ENCODE measurements at places on chromosomes 12 and 14.

GRCh38 chr14:76034566-76034965 lies 49.0 kb downstream of the IFT43 start:
- H3K27ac ChIP-seq: no peak overlapping the region
- no peak for DNase-seq
- no peaks in the 10 kb centered on the region for H3K4me1 ChIP-seq
- H3K4me3 ChIP-seq: no peak overlapping the region

DNA sequence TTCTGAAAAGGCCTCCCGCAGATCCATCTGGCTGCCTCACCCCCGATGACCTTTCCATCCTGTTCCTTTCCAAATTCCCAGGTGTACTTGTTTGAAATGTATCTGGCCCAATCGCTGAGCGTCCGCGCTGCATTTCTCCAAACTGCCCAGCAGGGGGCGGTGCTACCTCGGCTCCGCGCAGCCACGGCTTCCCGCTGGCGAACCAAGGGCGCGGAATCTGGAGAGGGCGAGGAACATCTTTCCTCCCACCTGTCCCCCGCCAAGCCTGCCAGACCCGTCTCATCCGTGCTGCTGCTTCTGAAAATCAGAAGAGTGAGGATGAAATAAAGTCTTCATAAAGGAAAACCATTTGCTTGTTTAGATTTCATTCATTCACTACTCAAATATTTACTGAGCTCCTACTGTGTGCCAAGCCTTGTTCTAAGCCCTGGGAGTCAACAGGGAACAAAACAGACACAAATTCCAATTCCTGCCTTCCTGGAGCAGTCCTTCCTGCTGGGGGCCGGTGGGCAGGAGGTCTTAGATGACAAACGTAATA lies 16.8 kb upstream of the MYL2 start:
- no peaks in the 10 kb centered on the region for H3K36me3 ChIP-seq
- DNase-seq: peak; percentile 78
- H3K27me3 ChIP-seq: peaks cover 18% of the 10 kb centered on the region
- H3K27ac ChIP-seq: no peak overlapping the region

DNA sequence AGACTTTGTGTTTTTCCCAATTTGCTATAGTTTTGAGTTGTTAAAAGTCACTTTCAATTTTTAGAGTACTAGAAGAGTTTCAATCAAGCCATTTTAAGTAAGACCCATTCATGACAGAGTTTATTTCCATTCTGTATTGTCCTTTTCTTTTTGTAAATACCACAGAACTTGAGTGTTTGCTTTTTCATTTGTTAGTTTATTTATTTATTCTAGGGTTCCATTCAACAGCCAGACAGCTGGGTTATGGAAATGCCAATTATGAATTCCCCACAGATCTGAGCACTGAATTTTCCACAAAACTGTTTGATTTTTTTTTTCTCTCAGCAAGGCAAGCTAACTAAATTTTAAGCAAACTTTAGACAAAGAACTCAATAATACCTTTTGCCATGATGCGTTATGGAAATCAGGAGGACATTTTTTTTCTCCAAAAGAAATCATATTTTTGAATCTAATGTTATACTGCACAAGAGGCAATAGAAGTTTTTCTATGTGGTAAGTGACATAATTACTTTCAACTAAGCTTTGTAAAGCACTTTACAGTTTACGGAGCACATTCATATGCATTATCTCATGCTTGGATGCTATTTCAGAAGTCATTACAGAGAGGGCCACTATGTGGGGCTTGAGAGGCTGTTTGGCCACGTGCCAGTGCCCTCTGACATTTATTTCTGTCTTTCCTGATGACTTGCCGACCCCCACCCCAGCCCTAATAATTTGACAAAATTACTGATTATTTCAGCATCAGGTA lies 181.5 kb downstream of the VRK1 start:
- H3K4me3 ChIP-seq: no peak overlapping the region
- H3K36me3 ChIP-seq: no peaks in the 10 kb centered on the region
- DNase-seq: no peak
- H3K27me3 ChIP-seq: peaks cover 5% of the 10 kb centered on the region

- no peaks in the 10 kb centered on the region for H3K36me3 ChIP-seq
- H3K27ac ChIP-seq: no peak overlapping the region
- no peak overlapping the region for H3K4me3 ChIP-seq
- no peaks in the 10 kb centered on the region for H3K4me1 ChIP-seq
- no peak for DNase-seq
- H3K27me3 ChIP-seq: peaks cover 4% of the 10 kb centered on the region
Measured at GRCh38 chr12:49304161-49304560, 9.2 kb downstream of the PRPH start.

GRCh38 chr14:31968107-31968810 lies 108.8 kb upstream of the ARHGAP5 start:
- H3K4me3 ChIP-seq: no peak overlapping the region
- H3K4me1 ChIP-seq: peaks cover 9% of the 10 kb centered on the region
- H3K36me3 ChIP-seq: no peaks in the 10 kb centered on the region
- no peaks in the 10 kb centered on the region for H3K27me3 ChIP-seq
- DNase-seq: no peak

DNA sequence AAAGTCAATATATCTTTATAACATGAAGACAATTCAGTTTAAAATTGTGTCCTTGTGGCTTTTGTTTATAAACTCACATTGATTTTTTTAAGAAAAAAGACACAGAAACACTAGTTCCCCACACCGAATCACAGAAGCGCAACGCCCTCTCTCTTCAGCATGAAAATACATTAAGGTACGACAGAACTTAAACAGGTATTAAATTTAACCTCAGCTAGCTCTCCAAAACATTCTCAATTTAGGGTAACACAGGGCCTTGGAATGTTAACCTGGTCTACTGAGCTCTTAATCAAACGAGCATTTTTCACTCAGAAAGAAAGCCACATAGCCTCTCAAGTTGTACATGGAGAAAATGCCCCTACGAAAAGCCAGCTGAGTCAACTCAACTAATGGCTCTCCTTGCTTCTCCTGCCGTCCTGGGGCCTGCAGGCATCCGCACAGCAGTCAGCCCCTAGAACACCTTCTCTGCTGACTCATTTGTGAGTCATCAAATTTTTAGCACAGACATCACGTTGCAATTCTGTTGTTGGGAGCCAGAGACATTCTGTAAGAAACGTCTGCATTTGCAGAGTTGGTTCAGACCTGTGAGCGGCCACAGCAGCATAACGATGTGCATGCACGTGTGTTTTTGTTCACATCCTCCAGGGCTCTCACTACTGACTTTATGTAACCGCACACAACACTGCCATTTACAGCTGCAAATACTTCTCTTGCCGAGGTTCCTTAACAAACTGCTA lies 141.6 kb downstream of the ITPR2 start:
- no peaks in the 10 kb centered on the region for H3K27me3 ChIP-seq
- no peaks in the 10 kb centered on the region for H3K4me1 ChIP-seq
- no peak for DNase-seq
- no peak overlapping the region for H3K27ac ChIP-seq
- H3K36me3 ChIP-seq: no peaks in the 10 kb centered on the region

DNA sequence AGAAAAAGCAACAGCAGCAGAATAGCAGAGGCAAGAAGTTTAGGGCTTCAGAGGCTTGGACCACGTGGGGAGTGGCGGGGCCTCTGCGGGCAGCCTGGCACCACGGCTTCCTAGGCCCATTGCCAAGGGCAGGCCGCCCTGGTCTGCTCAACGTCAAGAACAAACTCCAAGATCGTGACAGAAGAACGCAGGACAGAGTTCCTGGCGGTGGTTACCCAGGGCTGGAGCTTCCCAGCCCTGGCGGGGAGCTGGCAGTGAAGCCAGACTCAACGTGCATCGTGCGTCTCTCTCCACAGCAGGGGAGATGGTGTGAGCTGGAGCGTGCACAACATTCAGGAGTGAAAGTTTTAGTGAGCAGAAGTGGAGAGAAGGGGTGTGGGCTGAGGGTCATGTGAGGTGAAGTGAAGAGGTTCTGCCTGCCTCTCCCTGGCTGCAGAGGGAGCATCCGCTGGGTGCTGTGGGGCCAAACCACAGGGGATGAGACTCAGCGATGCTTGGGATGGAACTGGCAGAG lies 13.9 kb upstream of the CACNA2D4 start:
- DNase-seq: no peak
- no peak overlapping the region for H3K4me3 ChIP-seq
- H3K27ac ChIP-seq: no peak overlapping the region
- H3K4me1 ChIP-seq: peaks cover 49% of the 10 kb centered on the region

GRCh38 chr12:106632797-106633450 lies 50.1 kb downstream of the RFX4 start:
- peaks cover 2% of the 10 kb centered on the region for H3K27me3 ChIP-seq
- H3K27ac ChIP-seq: no peak overlapping the region
- no peak for DNase-seq
- no peaks in the 10 kb centered on the region for H3K4me1 ChIP-seq
- H3K4me3 ChIP-seq: no peak overlapping the region

DNA sequence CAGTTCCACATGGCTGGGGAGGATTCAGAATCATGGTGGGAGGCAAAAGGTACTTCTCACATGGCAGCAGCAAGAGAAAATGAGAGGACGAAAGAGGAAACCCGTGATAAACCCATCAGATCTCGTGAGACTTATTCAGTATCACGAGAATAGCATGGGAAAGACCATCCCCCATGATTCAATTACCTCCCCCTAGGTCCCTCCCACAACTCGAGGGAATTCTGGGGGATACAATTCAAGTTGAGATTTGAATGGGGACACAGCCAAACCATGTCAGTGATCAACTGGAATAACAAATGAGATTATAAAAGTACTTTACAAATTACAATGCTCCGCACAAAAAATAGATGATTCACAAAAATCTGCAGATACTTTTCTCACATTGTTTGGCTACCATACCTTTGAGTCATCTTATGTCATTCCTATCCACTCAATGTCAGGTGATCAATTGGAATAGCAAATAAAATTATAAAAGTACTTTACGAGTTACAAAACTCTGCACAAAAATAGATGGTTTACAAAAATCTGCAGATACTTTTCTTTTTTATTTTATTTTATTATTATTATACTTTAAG lies 338.9 kb downstream of the C12orf50 start:
- H3K36me3 ChIP-seq: no peaks in the 10 kb centered on the region
- no peak for DNase-seq
- no peaks in the 10 kb centered on the region for H3K27me3 ChIP-seq
- no peak overlapping the region for H3K27ac ChIP-seq
- H3K4me1 ChIP-seq: no peaks in the 10 kb centered on the region

DNA sequence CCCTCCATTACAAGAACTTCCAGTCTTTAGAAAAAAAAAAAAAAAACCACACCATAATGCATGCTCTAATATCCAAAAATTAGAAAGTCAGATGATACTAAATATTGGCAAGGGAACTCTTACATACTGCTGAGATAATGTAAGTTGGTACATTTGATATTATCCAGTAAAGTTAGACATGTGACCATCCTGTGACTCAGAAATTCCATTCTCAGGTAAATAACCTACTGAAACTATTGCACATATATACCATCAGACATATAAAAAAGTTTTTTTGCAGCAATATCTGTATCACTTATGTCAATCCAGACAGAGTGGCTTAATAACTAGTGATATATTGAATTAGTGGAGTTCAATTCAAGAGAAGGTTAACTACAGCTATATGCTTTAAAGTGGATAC lies 63.5 kb downstream of the KITLG start:
- H3K27ac ChIP-seq: no peak overlapping the region
- H3K36me3 ChIP-seq: no peaks in the 10 kb centered on the region
- no peak overlapping the region for H3K4me3 ChIP-seq

- no peak overlapping the region for H3K4me3 ChIP-seq
- H3K4me1 ChIP-seq: no peaks in the 10 kb centered on the region
- DNase-seq: no peak
Measured at GRCh38 chr12:17528394-17528793, 561.6 kb downstream of the RERGL start.

- no peaks in the 10 kb centered on the region for H3K36me3 ChIP-seq
- no peak overlapping the region for H3K27ac ChIP-seq
- no peaks in the 10 kb centered on the region for H3K4me1 ChIP-seq
- no peak for DNase-seq
Measured at GRCh38 chr12:24229031-24229700, 279.7 kb upstream of the SOX5 start.

- H3K4me3 ChIP-seq: no peak overlapping the region
- H3K4me1 ChIP-seq: peaks cover 17% of the 10 kb centered on the region
- no peak overlapping the region for H3K27ac ChIP-seq
- H3K36me3 ChIP-seq: peaks cover 35% of the 10 kb centered on the region
- H3K27me3 ChIP-seq: no peaks in the 10 kb centered on the region
- DNase-seq: no peak
Measured at GRCh38 chr14:74904635-74905503, 18.2 kb downstream of the RPS6KL1 start.

DNA sequence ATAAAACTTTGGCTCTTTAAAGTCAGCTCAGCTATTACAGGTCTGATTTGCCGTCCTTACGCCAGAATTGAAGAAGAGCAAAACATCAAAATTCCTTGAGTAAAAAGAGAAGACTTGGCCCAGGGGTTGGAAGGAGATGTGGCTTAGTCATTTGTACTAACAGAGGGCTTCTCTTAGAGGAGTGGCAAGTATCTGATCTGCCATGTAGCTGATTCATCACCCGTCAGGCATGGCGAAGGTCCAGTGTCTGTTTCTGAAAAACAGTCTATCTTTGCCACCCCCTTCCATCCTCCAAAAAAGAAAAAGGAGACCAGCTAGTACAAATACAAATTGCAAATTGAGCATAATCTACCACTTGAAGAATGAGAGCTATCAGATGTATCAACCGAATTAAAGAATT lies 91.9 kb downstream of the RAD52 start:
- no peaks in the 10 kb centered on the region for H3K27me3 ChIP-seq
- H3K36me3 ChIP-seq: peaks cover 43% of the 10 kb centered on the region
- H3K4me1 ChIP-seq: no peaks in the 10 kb centered on the region

DNA sequence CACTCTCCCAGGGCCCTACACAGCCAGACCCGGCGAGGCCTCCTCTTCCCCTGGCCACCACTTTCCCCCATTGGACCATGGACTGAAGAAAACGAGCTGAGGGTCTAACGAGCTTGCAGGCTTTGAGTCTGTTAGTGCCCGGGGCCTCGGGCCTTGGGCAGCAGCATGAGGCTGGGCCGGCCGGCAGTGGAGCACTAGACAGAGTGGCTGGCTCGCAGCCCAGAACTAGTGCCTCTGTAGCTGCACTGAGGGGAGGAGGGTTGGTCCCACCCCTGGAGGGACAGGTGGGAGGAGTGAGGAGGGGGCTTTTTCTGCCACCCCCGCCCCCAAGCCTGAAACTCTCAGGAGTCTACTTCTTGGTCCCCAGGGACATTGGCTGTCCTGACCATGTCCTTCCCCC lies 38.7 kb downstream of the SLC6A12 start:
- H3K27ac ChIP-seq: no peak overlapping the region
- H3K36me3 ChIP-seq: no peaks in the 10 kb centered on the region
- H3K4me1 ChIP-seq: no peaks in the 10 kb centered on the region
- no peaks in the 10 kb centered on the region for H3K27me3 ChIP-seq

- no peaks in the 10 kb centered on the region for H3K27me3 ChIP-seq
- H3K27ac ChIP-seq: no peak overlapping the region
- no peak overlapping the region for H3K4me3 ChIP-seq
- no peaks in the 10 kb centered on the region for H3K36me3 ChIP-seq
- peaks cover 8% of the 10 kb centered on the region for H3K4me1 ChIP-seq
- no peak for DNase-seq
Measured at GRCh38 chr12:66612090-66612775, 66.6 kb downstream of the GRIP1 start.

Data from B cell (primary cell).